Activated CD8-positive, alpha-beta memory T cell treated with anti-CD3 and anti-CD28 coated beads for 48 hours (primary cell): ENCODE measurements at places on chromosomes 5 and 9.

- DNase-seq = no peak
Observed at GRCh38 chr5:24598956-24599355, 45.8 kb downstream of the CDH10 start.

DNA sequence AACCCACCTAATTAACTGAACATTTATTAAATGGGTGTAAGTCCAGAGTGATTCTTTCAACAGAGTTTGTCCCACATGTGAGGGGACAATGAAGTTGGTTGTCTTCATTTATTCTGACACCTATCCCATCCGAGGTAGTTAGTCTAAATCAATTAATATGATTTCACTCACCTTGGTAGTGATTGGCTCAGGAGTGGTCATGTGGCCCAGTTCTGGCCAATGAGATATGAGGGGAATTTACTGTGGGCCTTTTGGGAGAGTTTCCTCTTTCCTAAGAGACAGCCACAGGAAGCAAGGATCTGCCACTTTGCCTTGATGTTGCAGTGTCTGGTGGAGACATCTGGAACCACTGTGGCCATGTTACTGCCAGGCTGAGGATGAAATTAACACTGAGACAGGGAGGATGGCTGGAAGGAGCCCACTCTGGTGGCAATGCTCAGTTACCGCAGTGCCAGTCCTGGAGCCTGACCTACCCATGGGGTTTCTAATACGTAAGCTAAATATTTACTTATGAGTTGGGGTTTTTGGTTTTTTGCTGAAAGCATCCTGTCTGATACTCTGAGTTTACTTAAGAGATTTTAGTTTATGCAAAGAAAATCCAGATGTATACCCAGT, 118.6 kb downstream of the FGF18 start:
- no peak for DNase-seq

GRCh38 chr9:111386386-111386785, 56.4 kb upstream of the OR2K2 start:
- DNase-seq = no peak

DNA sequence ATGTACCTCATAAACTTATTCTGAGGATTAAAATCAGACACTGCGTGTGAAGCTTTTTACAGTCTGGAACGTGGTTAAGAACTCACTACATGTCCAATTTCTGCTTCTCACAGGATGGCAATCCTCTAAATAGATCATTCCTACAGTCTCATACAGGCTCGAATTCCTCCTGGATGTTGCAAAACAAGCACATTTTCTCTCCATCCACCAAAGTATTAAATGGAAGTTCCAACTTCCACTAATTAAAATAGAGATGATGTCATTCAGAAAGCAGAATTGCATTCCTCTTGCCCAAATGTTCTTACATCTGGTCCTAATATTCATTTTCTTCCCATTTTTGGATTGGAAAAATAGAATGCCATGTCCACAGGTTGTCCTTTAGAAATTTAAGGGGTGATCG, 145.5 kb upstream of the PCA3 start:
- no peak for DNase-seq

GRCh38 chr9:136407911-136408310, 2.5 kb downstream of the ENTR1 start:
- DNase-seq = no peak

DNA sequence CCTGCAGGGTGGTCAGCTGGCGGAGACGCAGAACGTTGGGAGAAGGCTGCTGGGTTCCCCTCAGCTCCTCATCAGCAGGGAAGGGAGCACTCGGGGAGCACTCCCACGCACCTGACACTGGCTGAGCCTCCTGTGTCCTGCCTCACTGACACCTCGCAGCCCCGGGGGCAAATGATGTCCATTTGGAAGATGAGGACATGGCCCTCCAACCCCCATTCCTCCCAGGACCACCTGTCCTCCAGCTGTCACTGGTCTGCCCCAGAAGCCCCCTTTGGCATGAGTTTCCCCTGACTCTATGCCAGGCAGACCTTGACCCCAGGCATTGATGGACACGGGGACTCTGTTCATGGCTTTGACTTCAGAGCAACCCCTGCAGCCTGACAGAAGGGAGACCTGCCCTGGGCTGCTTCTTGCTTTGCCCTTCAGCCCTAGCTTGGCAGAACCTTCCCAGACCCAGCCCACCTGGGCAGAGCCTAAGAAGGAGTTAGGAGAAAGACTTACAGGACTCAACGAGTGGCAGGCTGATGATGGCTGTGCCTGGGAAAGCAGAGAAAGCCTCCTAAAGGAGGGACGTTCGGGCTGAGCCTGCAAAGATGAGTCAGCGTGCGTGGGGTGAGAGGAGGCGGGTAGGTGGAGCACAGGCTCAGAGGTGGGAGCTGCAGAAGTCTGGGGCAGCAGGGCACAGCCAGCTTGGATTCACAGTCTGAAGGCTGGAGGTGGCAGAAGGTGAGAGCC, 90.6 kb downstream of the LMX1B start:
- no peak for DNase-seq

- no peak for DNase-seq
Observed at GRCh38 chr9:87771316-87772006, 45.5 kb downstream of the CTSL start.

GRCh38 chr5:142756576-142756975, 13.6 kb upstream of the ARHGAP26 start:
- no peak for DNase-seq

DNA sequence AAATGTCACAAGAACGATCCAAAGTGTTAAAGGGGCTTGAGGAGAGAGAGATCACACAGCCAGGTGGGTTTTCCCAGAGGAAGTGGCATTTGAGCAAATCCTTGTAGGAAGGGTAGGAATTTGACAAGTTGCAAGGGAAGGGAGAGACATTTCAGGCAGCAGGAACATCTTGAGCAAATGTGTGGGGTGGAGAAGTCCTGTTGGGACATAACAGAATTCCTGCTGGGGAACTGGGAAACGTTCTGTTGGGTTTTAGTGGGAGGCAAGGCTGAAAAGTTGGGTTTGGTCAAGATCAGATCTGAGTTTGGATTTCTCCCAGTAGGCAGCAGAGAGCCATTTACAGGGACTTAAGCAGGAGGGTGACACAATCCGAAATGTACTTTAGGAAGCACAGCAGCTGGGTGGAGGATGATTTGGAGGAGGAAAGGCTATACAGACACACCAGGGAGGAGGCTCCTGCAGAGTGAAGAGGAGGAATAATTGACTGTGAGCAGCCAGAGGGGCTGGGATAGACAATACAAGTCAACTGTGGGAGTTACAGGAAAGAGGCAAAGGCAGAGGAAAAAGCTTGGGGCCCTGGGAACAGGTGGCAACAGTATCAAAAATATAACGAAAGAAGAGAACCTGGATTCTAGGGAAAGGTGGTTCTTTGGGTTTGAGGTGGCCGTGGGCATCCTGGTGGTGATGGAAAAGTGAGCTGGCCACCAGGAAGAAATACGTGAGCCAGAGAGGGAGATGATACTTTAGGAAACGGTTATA, 3.1 kb upstream of the ZSWIM6 start:
- no peak for DNase-seq

GRCh38 chr9:9552665-9553064, 1060.1 kb downstream of the PTPRD start:
- no peak for DNase-seq

DNA sequence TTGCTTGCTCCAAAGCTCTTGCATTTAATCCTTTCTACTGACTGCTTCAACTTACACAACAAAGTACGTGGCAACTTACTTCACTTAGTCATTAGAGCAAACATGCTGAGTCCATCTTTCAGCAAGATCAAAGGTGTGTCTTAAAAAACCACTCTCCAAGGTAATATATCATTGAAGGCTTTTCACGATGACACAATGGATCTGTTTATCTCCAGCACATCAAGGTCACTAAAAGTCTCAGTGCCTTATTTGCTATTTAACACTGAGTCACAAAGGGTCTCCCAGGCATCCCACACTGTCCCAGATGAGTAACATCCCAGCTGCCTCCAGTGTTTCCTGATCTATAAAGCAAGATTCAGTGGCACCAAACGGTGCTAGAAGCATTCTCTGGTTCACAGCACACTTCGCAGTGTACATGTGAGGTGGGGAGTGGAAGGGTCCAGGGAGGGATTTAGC, 3.7 kb upstream of the CLK4 start:
- DNase-seq = no peak

- DNase-seq = no peak
Observed at GRCh38 chr5:73284985-73285384, 112.0 kb downstream of the TMEM174 start.

DNA sequence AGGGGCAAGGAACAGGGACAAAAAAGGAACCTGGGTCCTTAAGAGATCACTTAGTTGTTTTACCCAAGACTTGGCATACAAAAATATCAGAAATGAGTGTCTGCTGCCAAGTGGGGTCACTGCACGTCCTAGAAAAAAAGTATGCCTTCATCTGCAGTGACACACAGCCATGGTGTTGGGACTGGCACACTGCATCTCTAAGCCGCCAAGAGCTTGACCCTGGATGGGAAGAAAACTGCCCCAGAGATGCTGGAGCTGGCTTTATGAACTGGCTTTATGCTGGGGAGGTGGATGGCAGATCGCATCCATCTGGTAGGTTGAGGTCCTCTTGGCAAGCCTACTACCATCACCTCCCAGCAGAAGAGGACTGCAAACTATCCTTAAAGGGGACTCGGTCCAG, 51.7 kb downstream of the IRF1 start:
- DNase-seq = no peak

- no peak for DNase-seq
Observed at GRCh38 chr5:96483878-96484277, 50.8 kb upstream of the PCSK1 start.

GRCh38 chr5:31982621-31983020, 191.5 kb downstream of the GOLPH3 start:
- no peak for DNase-seq

DNA sequence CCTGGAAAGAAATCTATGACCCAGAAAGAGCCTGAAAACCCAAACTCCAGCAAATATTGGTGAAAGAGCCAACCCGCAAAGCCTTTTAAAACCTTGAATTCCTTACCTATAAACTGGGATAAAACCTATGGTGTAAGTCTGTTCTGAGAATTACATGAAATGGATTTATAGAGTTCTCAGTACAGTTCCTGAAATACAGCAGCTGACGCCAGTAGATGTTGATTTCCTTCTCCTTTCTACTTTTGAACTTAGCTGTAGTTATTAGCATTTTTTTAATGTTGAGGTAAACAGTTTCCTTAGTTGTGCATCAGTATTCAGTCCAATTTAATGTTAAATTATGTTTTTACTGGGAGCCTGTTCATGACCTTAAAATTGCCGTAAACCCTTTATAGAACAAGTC, 3.7 kb downstream of the SPIN1 start:
- no peak for DNase-seq

- DNase-seq = no peak
Observed at GRCh38 chr5:105639511-105639910, 2031.2 kb downstream of the EFNA5 start.

DNA sequence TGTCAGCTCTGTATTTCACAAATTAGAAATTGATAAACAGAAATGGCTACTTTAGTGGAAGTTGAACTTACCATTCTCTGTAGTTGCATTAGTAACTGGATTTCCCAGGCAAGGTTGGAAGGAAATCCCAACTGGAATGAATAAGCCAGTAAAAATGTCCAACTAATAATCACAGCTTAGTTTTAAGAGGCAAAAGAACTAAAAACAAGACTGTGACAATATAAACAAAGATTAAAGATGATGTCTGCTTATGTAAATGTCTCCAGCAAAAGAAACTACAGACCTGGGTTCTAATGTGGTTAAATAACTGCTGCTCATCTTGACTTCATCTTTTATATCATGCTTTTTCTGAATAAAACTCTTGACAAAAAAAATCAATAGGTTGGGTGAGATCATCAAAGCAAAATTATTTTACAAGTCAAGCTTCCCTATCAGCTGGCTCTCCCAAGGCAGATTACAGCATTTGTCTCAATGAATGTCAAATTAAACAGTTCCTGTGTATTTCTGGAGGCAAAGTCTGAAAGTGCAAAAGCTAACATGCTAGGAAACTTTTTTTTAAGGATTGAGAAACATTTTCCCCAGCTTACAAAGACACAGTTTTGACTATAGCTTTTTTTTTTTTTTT, 62.3 kb upstream of the HMHB1 start:
- no peak for DNase-seq

GRCh38 chr9:22084336-22085035, 75.4 kb upstream of the CDKN2B start:
- DNase-seq = no peak

- no peak for DNase-seq
Observed at GRCh38 chr5:156402387-156402921, 75.5 kb downstream of the SGCD start.

GRCh38 chr9:133558191-133559126, 24.0 kb downstream of the ADAMTSL2 start:
- DNase-seq = no peak

- DNase-seq = no peak
Observed at GRCh38 chr5:90461288-90461687, 13.3 kb downstream of the MBLAC2 start.

- DNase-seq = no peak
Observed at GRCh38 chr5:31350395-31350794, 156.9 kb downstream of the CDH6 start.

- DNase-seq = no peak
Observed at GRCh38 chr5:24693609-24694008, 48.8 kb upstream of the CDH10 start.

DNA sequence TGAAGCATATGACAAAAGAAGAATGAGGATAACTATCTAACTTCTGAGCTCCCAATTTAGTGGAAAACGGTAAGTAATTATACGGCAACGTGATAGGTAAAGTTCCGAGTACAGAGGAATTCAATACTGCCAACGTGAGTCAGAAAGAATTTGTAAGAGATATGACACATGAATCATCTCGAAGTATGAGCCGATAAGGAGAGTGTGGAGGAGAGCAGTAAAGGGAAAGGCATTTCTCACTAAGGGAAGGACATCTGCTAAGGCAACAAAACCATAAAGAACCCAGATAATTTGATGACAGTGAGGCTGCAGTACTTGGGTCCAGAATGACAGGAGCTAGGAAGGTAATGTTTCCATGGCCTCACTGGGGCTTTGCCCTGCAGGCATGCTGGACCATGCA, 11.0 kb downstream of the MPDZ start:
- DNase-seq = no peak

- DNase-seq = no peak
Observed at GRCh38 chr5:10808347-10809226, 47.6 kb upstream of the DAP start.

DNA sequence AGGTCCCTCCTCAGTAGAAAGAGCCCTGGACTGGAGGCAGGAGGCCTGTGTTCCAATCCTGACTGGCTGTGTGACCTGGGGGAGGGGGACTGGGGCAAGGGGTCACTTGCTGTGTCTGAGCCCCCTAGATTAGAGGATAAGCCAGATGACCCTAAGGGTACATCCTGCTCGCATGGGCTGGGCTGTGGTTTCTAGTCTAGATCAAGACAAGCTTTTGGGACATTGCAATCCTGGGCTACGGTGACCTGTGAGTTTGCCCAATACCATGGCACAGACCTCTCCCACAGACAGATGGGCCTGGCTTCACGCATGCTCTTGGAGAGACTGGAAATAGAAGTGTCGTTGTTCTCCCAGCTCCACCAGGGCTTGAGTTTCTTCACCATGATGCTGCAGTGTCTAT, 27.0 kb downstream of the NDUFA8 start:
- DNase-seq = no peak
